ENCODE measurements at places on chromosomes 7 and 10. TPM values are rescaled to one million over a fixed set of nuclear protein-coding genes. Genes with fewer than 3 reads are reported as not detected.

CYP2C19 gene
- polyA plus RNA-seq: not detected

IKZF5 gene
- 17.6 TPM for polyA plus RNA-seq

ACTL6B gene
- polyA plus RNA-seq: not detected

TBL2 gene
- 21.6 TPM for polyA plus RNA-seq

ARHGAP12 gene
- polyA plus RNA-seq: 23.9 TPM

ABLIM1 gene
- 67.4 TPM for polyA plus RNA-seq

CISD1 gene
- polyA plus RNA-seq: 21.2 TPM

ADAM8 gene
- polyA plus RNA-seq: 2.1 TPM

CNPY1 gene
- polyA plus RNA-seq: 0.21 TPM

LIPK gene
- polyA plus RNA-seq: not detected

MYL10 gene
- 31.4 TPM for polyA plus RNA-seq

DNA sequence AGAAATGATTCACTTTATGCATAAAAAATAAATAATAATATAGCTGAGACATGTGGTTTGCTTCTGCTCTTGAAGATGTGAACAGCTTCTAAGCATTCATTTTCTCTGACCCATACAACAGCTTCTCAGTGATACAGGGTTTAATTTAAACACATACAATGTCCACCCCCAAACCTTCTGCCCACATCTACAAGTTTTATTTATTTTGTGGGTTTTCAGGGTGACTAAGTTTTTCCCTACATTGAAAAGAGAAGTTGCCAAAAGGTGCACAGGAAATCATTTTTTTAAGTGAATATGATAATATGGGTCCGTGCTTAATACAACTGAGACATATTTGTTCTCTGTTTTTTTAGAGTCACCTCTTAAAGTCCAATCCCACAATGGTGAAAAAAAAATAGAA, 17.2 kb downstream of the INHBA start:
- no peak for DNase-seq

DNA sequence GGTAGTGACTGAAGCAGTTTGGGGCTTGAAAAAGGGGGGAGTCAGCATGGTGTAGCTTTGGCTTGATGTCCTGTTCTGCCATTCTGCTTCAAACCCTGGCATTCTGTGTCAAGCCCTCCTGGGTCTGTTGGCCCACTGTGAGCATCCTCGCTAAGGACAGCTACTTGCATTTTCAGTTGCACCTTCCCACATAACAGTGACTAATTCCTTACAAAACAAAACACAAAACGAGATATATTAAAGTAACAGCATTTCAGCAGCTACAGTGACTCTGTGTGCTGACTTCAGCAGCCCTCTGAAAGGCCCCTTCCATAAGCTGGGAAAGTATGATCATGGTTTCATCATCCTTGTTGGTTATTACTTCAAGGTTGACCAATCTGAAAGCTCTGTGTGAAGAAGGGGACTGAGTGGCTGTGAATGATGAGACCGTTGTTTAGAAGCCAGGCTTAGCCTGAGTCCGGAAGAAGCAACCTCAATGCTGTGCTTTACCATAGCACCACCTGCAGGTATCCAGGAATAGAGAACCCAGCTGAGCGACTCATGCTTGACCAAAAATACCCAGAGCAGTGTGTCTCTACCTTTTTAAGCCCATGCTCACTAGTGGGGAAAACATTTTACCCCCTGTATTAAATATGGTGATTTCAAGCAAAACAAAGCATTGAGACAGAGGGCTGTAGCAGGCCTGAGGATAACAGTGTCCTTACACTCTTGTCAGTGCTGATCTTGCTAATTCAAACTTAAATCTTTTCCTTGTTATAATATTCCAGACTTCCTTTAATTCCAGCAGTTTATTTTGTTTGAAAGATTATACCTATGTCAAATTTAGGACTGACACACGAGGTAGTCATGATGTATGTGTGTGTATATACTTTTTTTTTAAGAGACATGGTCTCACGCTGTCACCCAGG, 42.6 kb upstream of the CC2D2B start:
- DNase-seq: peak; percentile 39

GRCh38 chr10:104521901-104522694, 119.0 kb upstream of the SORCS3 start:
- DNase-seq: peak; percentile 3

DNA sequence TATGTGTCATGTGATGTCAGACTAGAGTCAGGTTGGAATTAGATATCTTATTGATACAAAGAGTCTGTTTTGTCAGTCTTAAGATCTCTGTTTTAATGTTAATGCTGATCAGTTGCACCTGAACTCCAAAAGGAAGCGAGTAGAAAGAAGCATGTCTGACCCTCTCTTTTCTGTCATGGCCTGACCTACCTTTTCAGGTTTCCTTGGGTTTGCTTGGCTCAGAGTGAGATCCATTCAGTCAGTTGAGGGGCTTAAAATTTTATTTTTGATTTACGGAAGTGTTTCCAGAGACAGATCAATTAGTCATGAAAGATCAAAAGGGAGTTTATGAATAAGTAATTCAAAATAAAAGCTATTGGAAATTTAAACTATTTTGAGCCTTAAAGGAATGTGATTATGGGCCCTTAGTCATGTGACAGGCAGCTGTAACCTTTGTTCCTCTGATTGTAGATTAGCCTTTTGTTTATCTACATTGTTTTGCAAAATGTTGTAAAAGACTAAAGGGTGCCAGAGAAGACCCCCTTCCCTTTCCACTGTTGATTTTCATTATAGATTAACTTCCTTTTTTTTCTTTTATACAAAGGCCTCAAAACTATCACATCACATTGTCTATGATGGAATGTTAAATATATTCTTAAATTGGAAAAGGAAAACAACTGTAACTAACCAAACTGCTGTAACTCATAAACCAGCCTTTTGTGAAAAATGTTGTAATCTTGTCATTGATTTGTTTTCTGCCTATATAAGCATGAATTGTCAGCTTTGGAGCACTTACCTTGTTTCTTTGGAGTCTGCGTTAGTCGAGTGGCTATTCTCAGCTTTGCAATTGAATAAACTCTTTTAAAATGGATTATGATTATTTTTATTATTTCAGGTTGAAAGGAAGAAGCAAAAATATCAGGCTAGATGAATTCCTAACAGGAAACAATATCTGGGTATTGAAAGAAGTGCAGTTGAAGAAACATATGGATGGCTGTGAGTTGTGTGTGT, 195.5 kb upstream of the MBL2 start:
- no peak for DNase-seq

GRCh38 chr10:84654671-84655070, 326.3 kb downstream of the CCSER2 start:
- DNase-seq: no peak

- DNase-seq: peak; percentile 75
Observed at GRCh38 chr7:11540271-11540761, 291.7 kb downstream of the THSD7A start.

GRCh38 chr7:78734626-78735025, 718.8 kb downstream of the MAGI2 start:
- no peak for DNase-seq

DNA sequence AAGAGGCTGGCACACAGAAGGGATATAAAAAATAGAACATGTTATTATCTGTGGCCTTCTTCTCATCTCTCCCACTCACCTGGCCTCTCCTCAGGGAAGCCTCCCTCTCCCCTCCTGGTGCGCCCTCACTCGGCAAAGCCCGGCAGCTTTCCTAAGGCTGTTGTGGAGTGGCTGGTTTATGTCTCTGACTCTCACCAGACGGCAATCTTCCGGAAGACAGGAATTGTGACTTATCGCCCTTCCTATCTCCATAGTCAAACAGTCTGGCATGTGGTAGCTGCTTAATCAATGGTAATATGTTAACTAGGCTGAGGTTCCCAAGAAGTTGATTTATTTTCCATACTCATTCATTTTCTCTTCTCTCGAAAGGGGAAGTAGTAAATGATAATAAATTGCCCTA, 78.7 kb downstream of the ATXN7L1 start:
- no peak for DNase-seq

- no peak for DNase-seq
Observed at GRCh38 chr7:75985009-75985517, 9.3 kb downstream of the TMEM120A start.

DNA sequence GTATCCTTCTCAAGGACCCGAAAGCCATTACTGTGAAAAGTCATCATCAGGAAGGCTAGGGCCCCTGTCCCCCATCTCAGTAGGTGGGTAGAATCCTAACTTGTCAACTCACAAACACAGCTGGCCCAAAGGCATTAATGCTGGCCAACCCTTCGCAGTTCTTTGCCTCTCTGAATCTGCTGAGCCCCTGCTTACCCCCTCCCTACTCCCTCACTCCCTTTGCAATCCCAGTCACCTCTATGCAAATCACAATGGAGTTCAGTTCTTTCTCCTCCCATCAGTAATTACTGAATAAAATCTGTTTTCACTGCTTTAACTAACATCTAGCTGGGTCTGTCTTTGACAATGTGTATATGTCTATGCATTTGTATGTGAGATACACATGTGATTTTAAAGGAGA, 38.1 kb upstream of the AOAH start:
- no peak for DNase-seq

GRCh38 chr7:12695965-12696364, 8.5 kb downstream of the ARL4A start:
- no peak for DNase-seq

DNA sequence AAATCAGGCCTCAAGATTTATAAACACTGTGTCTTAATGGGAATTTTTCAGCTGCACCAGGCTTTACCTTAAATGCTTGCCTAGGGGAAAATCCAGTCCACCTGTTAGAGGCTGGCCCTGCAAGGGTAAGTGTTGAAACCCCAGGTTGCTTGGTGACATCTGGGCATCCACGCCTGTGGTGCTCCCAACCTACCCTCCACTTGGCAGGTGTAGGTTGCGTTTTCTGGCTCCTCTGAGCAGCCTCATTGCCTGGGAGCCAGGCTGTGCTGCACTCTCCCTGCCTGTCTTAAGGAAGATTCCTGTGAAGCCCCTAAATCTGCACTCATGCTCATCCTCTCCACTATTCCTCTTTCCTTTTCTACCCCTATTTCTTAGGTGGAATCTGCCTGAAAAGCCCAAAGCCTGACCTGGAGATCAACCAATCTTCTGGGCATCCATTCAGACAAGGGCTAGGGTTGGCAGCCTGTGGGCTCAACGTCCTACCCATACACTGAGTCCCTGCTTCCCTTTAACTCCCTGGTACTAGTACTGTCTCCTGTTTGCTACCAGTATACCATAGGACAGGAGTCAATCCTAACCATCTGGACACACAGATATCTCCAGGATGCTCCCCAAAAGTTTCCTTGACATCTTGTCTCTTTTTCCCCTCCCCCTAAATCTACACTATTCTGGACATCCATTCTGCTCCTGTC, 150.4 kb downstream of the PDE1C start:
- DNase-seq: no peak

DNA sequence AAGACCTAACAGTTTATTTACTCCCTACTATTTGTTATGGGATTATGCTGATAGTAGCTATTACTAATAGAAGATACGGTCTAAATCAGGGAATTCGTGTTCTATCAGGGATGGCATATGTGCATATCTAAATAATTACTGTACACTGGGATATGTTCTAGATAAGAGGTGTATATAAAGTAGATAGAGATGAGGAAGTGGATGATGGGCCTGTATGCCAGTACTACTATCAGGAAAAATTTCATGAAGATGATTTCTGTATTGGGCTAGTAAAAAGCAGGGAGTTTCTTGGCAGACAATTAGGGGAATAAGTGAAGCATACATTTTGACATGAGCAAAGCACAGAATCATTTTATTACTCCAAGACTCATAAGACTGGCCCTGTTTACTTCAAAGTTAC, 26.2 kb downstream of the PTPN12 start:
- no peak for DNase-seq

GRCh38 chr10:74135452-74135851, 15.2 kb downstream of the AP3M1 start:
- DNase-seq: no peak

GRCh38 chr7:28169230-28169629, 11.4 kb downstream of the JAZF1 start:
- DNase-seq: no peak

DNA sequence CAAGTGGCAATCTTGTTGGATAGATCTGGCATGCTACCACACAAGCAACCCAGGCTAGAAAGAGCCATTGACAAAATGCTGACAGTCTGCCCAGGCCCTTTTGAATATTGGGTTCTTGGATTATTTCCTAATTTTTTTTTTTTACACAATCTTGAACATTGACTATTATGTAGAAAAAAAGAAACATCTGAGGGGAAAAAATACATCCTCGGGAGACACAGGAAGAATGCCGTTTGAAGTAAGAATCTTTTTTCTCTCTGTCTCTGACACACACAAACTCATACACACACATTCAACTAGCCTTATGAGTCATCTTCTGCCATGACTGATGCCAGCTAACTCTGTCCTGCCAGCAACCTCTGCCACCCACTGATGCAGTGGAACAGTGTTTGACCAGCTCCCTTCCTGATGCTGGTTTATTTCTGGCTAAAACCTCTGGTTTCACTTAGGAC, 47.2 kb downstream of the SORBS1 start:
- DNase-seq: no peak

Data from muscle of back (tissue), 13 donors.